HT1080 (cell line): ENCODE measurements at places on chromosomes 16 and 17.
A peak's percentile ranks its signal among the peaks of the same experiment; 100 is the strongest.

- DNase-seq: peak; percentile 77
These were observed 4.2 kb downstream of the SOCS1 start for GRCh38 chr16:11251525-11252481.

GRCh38 chr16:79303959-79304387, 296.6 kb downstream of the MAF start:
- no peak for DNase-seq

DNA sequence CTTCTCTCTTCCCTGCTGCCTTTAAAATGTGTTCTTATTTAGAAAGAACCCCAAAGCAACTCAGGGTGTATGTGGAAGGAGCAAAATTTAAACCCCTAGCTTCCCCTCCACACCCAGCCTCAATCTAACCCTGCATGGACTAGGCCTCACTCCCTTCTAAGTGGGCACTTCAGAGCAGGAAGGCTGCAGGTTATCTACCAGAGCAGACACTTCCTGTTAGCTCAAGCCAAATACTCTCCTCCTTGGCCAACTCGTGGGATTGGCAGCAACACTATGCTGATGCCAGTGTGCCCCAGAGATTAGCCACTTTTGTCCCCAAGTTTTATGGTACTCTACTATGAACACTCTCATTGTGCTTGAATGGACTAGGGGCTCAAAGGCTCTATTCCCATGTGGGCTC, 35.6 kb downstream of the CCDC42 start:
- no peak for DNase-seq

GRCh38 chr16:69725480-69726312, 664 bp downstream of the NQO1 start:
- DNase-seq: no peak

- DNase-seq: no peak
These were observed 542 bp downstream of the KLHL36 start for GRCh38 chr16:84648595-84649510.

- no peak for DNase-seq
These were observed 157.5 kb upstream of the MON1B start for GRCh38 chr16:77033516-77033915.

DNA sequence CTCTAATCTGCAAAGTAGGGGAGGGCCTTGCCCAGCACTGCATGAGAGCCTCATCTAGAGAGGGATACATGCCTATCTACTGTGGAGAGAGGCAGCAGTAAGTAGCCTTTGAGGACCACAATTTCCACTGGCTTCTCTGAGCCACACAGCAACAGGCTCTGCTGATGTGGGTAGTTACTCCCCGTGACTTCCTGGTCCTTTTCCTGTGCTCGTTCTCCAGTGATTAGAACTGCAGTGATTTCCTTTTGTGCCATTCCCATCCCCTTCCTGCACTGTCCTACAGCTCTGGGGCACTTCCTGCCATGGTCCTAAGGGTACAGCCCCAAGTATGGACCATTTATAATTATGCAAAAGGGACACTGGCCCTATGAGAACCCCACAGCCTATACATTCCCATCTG, 3.0 kb downstream of the PLSCR3 start:
- no peak for DNase-seq
